Activated CD4-positive, alpha-beta T cell treated with anti-CD3 and anti-CD28 coated beads for 36 hours (primary cell): ENCODE measurements at places on chromosomes 16 and 17.

GRCh38 chr16:55734665-55735064, 78.9 kb downstream of the SLC6A2 start:
- no peak overlapping the region for H3K27ac ChIP-seq
- no peak overlapping the region for H3K4me3 ChIP-seq
- H3K36me3 ChIP-seq: no peaks in the 10 kb centered on the region
- no peaks in the 10 kb centered on the region for H3K4me1 ChIP-seq

- H3K36me3 ChIP-seq: no peaks in the 10 kb centered on the region
- H3K4me3 ChIP-seq: no peak overlapping the region
- H3K27me3 ChIP-seq: no peaks in the 10 kb centered on the region
- H3K4me1 ChIP-seq: no peaks in the 10 kb centered on the region
- no peak overlapping the region for H3K27ac ChIP-seq
Measured at GRCh38 chr17:6471531-6472465, 27.5 kb downstream of the PIMREG start.

GRCh38 chr17:39746145-39746461, 8.4 kb downstream of the GRB7 start:
- no peak for DNase-seq
- no peak overlapping the region for H3K27ac ChIP-seq
- H3K36me3 ChIP-seq: no peaks in the 10 kb centered on the region
- no peaks in the 10 kb centered on the region for H3K4me1 ChIP-seq

DNA sequence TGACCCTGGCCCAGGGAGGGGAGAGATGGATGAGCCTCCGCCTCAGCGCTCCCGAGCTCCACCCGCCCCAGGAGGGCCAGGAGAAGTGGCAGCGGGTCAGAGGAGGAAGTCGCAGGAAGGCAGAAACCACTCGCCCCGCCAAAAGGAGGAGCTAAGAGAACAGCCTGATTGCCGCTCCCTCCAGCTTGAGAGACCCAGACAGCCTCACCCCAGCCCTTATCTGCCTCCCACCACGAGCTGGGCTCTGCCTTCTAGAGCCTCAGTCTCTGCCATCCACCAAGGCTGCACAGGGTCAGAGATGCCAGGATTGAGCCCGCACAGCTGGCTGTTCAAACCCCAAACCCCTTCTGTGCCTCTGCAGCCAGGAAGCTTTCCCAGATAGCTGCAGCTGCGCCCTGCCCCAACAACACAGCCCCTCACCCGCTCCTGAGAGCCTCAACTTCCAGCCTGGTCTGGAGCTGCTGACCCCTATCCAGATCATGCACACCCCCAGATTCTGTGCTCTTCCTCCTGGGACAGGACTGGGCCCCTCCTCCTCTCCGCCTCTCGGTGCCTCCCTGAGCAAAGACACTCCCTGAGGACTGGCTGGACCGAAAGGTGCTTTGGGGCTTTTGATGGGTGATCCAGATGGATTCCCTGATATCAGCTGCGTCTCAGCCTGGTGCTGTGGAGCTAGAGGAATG, 1.0 kb upstream of the ATP2A3 start:
- H3K36me3 ChIP-seq: peaks cover 2% of the 10 kb centered on the region
- H3K4me1 ChIP-seq: peaks cover 40% of the 10 kb centered on the region
- peak; percentile 86 for DNase-seq
- H3K27ac ChIP-seq: peak overlapping the region; percentile 93
- H3K27me3 ChIP-seq: no peaks in the 10 kb centered on the region

DNA sequence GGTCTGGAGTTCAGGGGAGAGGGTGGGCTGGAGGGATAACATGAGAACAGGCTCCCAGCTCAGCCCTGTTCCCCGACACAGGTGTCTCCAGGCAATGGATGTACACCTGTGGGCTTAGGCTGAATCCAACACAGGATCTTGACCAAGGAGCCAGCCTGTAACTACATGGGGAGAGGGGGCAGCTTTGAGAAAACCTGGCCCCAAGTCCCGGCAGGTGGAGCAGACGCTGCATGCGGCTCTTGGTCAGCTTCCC, 73.3 kb upstream of the TOB1 start:
- H3K4me1 ChIP-seq: peaks cover 19% of the 10 kb centered on the region
- H3K27me3 ChIP-seq: no peaks in the 10 kb centered on the region
- no peak for DNase-seq
- no peaks in the 10 kb centered on the region for H3K36me3 ChIP-seq

GRCh38 chr17:44061446-44061845, 5.0 kb downstream of the LSM12 start:
- no peak overlapping the region for H3K4me3 ChIP-seq
- H3K36me3 ChIP-seq: peaks cover 59% of the 10 kb centered on the region
- H3K27me3 ChIP-seq: no peaks in the 10 kb centered on the region

DNA sequence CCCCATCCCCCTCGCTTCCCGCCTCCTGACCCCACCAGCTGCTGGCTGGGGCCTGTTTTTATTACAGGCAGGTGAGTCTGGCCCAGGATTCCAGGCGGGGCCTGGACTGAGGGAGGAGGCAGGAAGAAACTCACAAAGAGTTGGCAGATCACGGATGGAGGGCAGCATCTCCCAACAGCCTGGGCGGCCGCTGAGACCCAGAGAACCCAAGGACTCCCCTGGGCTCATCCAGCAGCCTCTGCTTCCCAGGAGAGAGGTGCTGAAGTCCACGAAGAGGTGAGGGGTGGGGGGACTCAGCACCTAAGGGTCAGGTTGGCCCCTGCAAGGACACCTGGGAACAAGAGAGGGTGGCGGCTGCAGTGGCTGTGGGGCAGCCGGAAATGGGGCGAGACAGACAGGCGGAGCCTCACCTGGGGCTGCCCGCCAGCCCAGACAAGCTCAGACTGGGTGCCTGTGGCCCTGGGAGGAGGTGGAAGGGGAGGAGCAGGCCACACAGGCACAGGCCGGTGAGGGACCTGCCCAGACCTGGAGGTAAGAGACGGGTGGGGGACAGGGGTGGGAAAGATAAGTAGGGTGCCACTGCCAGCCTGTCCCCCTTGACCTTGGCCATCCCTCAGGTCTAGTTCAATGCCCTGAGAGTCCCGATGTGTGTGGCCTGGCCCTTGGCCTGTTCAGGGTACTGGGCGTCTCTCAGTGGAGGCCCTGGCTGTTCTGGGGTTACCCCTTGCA, 8.7 kb upstream of the ADGRG1 start:
- DNase-seq: no peak
- no peak overlapping the region for H3K4me3 ChIP-seq
- no peaks in the 10 kb centered on the region for H3K27me3 ChIP-seq
- peaks cover 6% of the 10 kb centered on the region for H3K4me1 ChIP-seq
- no peaks in the 10 kb centered on the region for H3K36me3 ChIP-seq

DNA sequence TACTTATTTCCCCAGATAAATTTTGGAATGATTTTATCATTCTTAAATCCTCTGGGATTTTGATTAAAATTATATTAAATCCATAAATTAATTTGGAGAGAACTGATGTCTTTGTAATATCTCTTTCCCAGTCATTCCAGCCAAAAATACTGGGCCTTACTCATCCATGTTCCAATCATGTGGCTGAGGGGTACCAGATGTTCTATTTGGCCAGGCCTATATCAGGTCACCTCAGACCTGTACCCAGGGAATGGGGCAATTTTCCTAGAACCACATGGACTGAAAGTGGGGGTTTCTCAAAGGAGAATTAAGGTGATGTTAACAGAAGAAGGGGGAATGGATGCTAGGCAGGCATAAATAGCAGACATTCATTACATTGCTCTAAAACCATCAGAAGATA, 7.5 kb downstream of the SNTB2 start:
- peaks cover 4% of the 10 kb centered on the region for H3K36me3 ChIP-seq
- no peak overlapping the region for H3K27ac ChIP-seq
- no peak overlapping the region for H3K4me3 ChIP-seq
- DNase-seq: no peak
- H3K4me1 ChIP-seq: peaks cover 18% of the 10 kb centered on the region

DNA sequence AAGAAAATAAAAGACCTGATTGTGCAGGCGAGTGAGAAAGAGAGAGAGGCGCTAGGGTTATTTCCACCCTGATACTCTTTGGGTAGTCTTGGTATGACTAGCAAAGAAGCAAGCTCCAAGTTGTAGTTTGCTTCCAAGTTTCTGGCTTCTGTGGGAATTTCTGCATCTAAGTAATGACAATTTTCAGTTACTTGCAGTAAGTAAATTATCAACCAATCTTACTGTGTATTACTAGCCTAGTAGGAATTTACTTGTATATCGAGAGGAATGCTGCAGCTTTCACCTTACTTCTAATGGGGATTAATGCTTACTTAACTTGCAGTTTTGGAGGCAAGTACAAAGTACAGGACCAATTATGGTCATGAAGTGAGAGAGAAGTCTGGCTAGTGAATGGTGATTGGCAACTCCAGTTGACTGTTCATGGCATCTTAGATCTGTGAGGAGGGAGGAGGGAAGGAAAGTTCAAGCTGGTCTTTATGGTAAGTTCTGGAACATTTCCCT, 31.9 kb downstream of the TENT4B start:
- no peak for DNase-seq
- no peaks in the 10 kb centered on the region for H3K27me3 ChIP-seq
- H3K4me3 ChIP-seq: no peak overlapping the region
- peaks cover 8% of the 10 kb centered on the region for H3K36me3 ChIP-seq
